GM04504 (cell line): ENCODE measurements at places on chromosomes 5 and 9.

DNA sequence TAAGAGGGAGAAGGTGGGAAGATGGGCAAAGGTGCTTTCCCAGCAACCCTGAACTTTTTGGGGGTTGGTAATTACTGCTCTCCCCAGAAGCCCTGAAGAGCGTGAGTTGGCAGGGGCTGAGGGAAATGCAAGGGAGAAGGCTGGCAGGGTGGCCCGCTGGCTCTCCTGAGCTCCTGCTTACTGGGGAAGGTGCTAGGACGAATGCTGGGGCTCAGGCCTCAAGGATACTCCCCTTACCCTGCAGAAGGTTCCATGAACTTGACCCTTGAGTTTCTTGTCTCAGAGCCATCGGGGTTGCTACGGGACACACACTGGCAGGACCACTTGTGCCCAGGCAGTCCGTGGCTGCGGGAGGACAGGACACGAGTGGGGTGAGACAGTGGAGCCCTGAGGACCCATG is 1.2 kb downstream of the FAM163B start:
- no peak for DNase-seq

- no peak for DNase-seq
Measured at GRCh38 chr5:78533356-78533755, 115.2 kb downstream of the LHFPL2 start.

DNA sequence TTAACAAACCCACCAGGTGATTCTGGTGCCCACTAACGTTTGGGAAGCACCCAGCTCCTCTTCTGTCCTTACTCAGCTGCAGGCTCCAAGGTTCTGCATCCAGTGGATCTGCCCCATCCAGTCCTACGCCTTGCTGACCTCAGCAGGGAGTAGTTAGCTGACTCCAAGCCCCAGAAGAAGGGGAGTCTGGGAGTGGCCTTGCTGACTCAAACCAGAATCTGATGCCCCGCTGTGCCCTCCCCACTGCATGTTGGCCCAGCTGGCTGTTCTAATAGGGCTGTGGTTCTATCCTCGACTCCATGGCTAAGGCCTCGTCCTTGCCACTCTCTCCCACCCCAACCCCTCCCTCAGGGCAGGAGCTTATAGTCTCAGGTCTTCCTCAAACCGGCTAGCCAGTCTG is 136.3 kb downstream of the TTLL11 start:
- no peak for DNase-seq

DNA sequence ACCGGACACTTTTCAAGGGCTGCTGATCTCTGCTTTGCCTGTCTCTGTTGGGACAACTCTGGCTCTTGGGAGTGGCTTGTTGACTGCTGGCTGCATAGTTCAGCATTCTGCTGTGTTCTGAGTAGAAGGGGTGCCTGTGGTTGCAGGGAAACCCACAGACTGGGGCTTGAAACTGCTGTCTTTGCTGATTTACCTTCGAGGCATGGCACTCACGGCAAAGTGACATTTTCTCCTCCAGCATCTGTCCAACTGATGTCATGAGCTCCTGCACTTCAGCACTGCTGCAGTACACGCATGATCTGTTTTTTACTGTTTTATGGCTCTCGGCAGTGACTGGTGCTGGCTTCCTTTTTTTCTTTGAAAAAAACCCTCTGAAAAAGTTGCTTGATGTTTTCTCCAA is 69.2 kb downstream of the SPATA31D1 start:
- DNase-seq, result no peak

DNA sequence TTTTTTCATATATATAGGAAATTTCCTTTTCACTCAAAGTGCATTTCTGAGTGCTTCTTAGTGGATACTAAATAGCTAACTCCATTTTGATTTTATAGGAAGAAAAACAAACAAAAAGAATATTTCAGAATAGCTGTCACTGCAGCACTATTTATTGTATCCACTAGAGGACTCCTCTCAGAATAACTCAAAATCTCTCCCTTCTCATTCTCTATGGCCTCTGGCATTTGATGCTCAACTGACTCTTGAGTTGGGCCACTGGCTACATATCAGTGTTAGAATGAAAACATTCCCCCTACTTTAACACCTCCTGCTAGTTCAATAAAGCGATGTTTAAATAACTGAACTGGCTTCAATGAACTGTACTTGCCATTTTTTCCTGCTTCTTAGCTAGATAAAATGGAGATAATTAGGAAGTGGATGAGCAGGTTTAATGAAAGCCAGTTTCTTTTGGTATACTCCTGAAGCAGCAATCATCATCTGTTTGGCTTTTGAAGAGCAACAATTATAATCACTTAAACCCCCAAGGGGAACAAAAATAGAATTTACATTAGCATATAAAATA is 16.6 kb upstream of the ELAVL2 start:
- DNase-seq, result no peak

- no peak for DNase-seq
Measured at GRCh38 chr5:60463179-60463868, 236.6 kb downstream of the DEPDC1B start.

DNA sequence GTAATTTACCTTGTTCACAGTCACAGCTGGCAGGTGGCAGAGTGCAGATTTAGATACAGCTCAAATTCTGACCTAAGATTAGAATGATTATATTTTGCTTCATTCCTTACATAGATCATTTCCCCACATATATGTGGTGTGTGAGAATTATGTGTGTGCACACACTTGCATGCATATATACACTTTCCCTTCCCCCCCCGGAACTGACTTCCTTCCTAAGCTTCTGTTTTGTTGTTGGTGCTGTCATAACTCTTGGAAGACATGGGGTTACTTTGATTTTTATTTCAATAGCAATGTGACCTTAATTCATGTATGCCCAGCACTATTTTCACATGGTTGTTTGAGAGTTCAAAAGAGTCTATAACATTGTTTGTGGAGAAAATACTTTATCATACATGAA is 112.8 kb downstream of the CMYA5 start:
- DNase-seq, result no peak

DNA sequence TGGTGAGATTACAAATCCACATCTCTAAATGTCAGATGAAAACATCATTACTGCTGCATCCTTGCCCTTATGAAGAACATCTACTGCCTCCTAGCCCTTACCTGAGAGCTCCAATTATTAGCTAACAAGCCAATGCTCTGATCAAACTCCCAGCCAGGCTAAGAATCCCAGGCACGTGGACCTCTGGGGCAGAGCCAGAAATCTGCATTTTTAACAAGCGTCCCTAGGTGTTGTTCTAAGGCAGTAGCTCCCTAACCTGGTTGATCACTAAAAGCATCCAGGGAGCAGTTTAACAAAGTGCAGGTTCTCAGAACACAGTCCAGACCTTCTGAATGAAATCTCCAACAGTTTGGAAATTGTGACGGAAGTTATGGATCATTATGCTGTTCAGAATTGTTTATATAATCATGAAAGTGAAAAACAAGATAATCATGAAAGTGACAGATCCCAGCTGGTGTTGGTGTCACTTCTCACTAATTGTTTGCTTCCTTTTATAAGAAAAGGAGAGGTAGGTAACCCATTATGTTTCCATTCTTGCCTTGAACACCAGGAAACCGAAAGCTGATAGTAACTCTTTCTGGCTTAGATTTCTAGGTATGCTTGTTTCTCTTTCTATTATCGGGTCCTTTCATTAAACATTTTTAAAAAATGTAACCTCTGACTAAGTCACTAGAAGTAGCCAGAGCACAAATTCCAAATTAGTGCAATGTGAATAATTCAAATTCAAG is 216.5 kb upstream of the NR4A3 start:
- DNase-seq, result no peak

DNA sequence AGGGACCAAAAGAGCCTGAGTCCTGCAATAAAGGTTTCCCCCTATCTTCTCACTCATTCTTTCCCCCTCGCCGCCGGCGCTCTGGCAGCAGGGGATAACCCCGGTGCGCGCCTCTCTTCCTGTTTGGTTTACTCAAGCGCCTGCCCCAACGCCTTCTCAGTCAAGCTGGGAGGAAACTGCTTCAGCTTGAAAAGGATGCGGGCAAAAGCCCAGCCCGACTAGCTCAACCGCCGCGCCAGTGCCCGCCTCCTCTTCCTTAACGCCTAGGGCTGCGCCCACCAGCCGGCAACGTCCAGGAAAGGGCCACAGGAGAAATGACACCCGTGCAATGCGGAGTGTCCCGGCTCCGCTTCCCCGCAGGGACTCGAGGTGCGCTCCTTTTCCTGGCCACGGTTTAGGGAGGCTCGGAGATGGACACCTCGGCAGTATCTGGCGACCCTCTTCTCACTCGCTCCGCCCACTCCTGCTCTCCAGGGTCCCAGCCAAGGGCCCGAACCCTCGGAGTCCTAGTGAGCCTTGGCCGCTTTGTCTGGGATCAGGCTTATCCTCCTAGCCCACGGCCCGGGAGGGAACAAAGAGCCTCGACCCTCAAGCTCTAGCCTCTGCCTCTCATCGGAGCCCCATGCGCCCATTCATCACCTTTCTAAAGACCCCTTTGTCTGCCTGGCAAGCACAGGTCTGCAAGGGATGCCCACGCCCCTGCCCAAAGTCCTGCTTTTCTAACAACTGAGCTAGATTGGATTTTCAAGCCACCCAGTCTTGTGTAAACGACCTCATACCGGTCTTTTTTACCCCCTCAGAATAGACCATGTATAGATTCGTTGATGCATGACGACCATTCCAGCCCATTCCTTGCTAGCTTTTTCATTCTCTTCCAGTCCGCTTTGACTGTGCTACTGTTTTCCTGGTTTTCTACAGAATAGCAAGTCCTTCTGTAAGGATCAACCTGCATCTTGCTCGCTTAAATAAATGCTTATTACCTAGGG is 2.0 kb downstream of the ST8SIA4 start:
- DNase-seq, result no peak

DNA sequence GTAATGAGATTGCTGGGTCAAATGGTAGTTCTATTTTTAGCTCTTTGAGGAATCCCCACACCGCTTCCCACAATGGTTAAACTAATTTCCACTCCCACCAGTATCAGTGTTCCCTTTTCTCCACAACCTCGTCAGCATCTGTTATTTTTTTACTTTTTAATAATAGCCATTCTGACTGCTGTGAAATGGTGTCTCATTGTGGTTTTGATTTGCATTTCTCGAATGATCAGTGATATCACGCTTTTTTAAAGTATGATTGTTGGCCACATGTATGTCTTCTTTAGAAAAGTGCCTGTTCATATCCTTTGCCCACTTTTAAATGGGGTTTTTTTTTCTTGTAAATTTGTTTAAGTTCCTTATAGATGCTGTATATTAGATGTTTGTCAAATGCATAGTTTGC is 73.5 kb downstream of the MTAP start:
- DNase-seq, result no peak

DNA sequence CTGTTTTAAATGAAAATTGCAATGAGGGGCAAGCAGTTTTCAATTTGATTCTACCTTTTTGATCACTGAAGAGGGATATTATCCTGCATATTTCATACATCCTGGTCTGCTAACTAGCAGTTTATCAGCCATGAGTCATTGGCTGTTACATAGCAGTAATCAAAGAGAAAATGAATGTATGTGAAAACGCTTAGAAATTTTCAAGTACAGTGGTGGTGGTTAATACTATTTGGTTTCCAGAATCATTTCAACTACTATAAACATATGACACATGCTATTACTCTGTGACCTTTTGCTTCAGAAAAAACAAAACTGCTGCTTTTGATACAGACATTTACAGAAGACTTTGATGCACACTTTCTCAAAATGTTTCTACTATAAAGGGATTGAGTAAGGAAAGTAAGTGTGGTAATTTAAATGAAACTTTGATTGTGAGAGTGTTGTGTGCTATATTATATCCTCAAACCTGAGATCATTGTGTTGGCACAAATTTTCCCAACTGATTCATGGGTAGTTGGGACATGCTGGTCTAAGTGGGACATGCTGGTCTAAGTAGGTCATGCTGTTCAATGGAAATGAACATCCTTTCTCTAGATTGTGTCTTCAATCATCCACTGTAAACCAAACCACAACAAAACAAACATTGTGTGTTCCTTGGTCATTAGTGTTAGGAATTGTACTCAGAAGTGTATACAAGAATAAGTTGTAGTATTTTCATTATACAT is 5.1 kb downstream of the RNF14 start:
- DNase-seq, result no peak

DNA sequence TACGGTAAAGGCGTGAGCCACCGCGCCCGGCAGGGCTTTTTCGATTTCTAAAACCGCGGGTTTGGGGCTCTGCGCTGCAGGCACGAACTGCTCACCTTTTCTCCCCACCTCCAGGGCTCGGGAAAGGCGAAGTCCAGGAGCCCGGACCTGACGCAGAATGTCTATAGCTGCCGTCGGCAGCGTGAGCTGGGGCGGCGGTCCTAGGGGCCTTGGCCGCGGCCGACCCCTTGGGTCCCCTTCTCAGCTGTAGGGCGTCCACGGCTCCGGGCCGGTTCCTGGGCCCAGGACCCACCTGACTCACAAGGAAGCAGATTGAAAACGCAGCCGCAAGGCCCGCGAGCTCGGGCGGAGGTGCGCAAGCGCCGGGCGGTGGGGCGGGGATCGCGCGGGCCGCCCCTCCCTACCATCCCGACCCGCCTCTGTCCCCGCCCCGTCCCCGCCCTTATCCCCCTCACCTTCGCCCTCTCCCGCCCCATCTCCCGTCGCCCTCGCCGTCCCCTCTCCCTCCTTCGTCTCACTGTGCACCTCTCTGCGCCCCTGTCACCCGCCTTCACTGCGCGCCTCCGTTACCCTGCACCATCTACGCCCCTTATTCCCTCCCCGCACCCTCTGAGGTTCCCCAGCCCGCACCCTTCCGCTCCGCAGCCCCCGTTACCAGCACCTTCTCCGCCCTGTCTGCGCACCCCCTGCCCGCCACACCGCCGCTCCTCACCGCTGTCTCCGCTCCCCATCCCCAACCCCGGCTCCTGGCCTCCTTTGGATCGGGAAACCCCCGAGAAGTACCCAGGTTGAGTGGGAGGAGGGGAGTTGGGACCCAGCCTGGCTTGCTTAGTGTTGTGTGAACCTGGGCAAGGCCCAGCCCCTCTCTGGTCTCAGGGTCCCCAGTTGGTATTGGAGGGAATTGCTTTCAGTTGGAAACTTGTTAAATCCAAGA is at the start of gene HDHD3:
TSS of gene HDHD3 (minus strand) at position 353 of the 934 bp plus-strand sequence. CDS start 2,632 bp downstream, outside the sequence.
- DNase-seq, result no peak

GRCh38 chr9:126208216-126208758 is 118.3 kb upstream of the MVB12B start:
- DNase-seq, result no peak

DNA sequence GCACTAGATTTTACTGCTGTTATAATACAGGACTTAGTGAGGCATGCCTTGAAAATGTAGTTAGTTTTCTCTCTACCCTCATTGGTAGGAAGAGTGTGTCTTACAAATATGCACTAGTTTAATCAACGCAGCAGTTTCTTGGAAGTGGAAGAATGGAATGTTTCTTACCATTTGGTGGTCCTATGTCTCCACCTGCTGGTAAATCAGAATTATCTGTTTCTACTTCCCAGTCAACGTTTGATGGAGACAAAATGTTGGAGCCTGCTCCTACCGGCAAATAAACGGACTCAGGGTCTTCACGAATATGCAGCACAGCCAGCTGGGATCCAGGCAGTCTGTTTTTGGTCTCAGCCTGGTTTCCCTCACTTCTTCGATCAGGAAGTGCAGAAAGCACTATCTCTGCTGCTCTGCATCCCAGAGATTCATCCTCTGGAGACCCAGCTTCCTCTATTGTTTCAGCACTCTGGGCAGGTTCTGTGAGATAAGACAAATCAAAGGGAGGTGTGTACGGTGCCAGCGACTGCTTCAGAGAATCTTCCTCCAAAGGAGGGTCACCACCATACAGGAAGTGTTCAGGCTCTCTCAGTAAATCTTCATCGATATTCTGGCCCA is 59.5 kb upstream of the PCA3 start:
- peak; percentile 62 for DNase-seq

GRCh38 chr9:95521699-95522098 is 4.9 kb upstream of the PTCH1 start:
- DNase-seq, result no peak

- no peak for DNase-seq
Measured at GRCh38 chr5:76404223-76405211, 1.4 kb downstream of the IQGAP2 start.

GRCh38 chr5:64074533-64074932 is 91.1 kb upstream of the RNF180 start:
- peak; percentile 6 for DNase-seq

- no peak for DNase-seq
Measured at GRCh38 chr5:173196133-173196952, 38.7 kb downstream of the NKX2-5 start.
